ENCODE measurements at places on chromosomes 16 and 17.

GRCh38 chr16:27841061-27841801, 222.3 kb downstream of the GSG1L start:
- DNase-seq = no peak

DNA sequence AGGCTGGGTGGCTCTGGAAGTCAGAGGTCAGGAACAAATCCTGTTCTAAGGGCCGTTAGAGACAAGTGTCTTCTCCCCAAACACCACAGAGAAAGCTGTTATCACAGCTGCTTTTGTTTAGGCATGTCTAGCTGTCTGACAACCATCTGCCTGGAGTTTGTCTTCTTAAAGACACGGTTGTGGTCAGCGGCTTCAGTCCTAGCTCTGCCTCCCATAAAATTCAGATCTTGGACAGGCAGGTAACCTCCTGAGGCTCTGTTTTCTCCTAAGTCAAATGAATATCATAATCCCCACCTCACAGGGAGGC, 2.3 kb upstream of the ITGA3 start:
- DNase-seq = no peak

GRCh38 chr17:41444186-41444585, 3.4 kb upstream of the KRT38 start:
- no peak for DNase-seq

DNA sequence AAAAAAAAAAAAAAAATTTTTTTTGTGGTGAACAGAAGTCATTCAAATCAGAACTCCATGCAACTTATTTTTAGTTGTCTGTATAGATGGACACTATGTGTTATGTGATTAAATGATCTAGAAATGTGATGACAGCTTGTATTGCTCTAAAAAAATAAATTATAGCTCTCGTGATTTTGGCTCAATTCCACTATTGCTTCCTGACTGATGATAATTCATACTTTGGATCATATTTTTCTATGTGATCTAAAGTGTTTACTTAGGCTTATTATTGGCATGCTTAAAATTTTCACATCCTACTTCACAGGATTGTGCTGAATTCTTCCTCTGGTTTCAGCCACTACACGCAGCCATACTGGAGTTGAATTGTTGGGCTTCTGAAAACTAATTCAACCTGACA, 76.8 kb downstream of the RPGRIP1L start:
- no peak for DNase-seq

- DNase-seq = no peak
Measured at GRCh38 chr17:78107457-78107856, 21.1 kb downstream of the TMC6 start.

DNA sequence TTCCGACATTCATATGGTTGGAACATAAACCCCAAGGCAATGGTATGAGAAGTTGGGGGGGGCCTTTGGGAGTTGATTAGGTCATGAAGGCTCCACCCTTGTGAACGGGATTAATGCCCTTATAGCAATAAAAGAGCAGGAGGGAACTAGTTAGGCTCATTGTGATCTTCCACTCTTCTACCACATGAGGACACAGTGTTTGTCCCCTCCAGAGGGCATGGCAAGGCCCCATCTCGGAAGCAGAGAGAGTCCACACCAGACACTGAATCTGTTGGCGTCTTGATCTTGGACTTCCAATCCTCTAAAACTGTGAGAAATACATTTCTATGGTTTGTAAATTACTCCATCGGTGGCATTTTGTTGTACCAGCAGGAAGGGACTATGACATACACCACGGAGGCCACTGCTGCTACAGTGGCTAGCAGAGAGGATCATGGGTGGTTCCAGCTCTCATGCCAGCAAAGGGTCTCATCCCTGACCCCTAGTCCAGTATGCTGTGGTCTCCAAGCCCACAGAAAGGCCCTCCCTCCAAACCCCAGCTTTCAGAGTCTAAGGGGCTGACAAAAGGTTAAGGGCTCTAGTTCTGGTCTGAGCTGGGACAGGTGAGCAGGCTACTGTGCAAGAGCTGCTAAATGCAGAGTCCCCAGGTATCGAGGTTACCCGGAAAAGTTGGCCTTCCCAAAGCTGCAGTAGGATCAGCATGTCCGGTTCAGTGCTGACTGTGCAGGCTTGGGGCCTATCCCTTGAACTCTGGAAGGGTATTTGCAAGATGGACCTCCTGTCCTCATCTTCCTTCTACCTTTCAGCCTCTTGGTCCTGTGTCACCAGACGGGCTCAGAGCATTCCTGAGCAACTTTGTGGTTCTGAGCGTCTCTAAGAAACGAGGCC, 12.2 kb downstream of the CCR7 start:
- DNase-seq = no peak

DNA sequence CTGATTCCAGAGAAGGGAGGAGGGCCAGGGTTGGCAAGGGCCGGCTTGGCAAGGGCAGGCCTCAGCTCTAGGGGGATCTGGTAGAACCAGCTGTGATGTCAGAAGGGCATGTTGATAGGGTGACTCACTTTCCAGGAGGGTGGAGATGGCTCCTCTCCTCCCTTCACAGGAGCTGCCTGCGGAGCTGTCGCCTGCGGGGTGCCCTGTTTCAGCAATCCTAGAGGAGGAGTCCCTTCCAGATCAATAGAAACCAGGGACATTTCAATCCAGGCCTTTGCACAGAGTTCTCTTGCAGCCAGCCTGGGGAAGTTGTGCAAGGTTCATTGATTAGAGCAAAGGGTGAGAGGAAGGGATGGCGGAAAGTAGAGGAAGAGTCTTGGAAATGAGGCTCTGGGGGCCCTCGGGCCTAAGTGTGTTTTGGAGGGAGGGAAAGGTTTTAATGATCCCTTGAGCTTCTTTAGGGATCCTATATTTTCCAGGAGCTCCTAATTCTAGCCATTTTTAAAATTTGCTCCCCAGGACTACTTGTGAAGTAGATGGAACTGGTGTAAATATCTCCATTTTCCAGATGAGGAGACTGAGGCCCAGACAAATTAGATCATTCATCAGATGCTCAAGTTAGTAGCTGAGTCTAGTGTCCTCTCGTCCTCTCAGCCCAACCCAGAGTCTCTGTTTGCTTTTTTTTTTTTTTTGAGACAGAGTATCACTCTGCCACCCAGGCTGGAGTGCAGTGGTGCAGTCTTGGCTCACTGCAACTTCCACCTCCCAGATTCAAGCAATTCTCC, 24.8 kb upstream of the CSNK2A2 start:
- DNase-seq = no peak

- DNase-seq = no peak
Measured at GRCh38 chr16:79097771-79098170, 502.8 kb downstream of the MAF start.

DNA sequence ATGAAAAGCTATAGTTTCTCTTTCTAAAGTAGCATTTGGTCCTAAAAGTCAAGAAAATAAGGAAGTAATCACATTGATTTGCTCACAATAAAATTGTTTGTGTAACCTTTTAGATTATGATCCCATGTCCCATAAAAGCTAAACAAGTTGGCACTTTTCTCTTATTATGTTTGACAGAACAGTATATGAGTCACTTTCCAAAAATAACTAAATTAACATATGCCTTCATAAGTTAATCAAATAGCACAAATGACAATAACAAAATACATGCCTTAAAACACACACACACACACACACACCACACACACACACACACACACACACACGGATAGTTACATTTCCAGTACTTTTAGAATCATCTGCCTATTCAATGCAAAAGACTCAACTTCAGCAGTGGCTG, 2.8 kb downstream of the MED13 start:
- DNase-seq = no peak

- DNase-seq = no peak
Measured at GRCh38 chr17:1473841-1474240, 17.8 kb upstream of the CRK start.

GRCh38 chr17:65560628-65561451, 608 bp downstream of the AXIN2 start:
- DNase-seq = peak; percentile 61

- no peak for DNase-seq
Measured at GRCh38 chr16:19499006-19499405, 22.9 kb downstream of the GDE1 start.

DNA sequence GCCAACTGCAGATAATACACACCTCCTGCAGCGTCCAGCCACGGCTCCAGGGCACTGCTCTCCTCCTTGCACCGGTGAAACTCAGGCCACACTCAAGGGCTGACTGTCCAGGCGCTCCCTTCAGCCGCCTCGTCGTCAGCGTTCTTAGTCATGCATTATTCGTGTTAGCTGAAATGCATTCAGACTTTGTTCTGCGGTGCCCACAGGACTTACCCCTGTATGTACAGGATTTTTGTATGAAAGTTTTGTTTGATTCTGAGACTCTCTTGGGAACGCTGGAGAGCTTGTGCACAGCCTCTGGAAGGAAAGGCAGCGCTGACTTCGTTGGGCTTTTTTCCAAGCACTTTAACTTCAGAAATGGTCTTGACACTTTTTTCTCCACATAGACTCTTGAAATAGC, 22.1 kb downstream of the CIBAR2 start:
- DNase-seq = no peak

DNA sequence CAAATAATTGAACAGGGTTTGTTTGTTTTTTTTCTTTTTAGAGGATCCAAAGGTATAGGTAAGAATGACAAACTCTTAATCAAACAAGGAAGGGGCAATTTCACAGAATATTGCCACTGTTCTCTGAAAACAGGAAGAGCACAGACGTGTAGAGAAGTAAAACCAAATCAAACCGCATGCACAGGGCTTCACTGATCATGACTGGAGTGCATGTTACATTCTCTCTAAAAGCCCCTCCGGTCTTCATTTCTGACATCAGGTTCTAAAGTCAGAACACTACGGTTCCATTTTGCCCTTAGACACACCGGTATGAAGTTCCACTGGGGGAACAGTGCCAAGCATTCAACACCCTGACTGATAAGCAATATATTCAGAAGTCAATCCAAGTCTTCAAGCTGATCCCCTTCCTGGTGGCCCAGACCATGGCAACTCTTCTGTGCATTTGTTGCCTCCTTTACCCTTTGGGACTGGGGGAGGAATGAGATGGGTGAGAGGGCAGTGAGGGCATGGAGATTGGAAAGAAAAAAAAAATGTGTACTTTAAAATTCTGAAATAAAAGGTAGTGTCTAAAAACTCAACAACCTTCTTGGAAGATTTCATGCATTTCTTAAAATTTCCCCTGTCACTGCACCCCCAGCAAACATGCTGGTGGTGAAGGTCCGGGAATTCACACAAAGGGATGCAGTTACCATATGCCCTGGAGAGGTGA, 1.4 kb downstream of the MMD start:
- DNase-seq = no peak

DNA sequence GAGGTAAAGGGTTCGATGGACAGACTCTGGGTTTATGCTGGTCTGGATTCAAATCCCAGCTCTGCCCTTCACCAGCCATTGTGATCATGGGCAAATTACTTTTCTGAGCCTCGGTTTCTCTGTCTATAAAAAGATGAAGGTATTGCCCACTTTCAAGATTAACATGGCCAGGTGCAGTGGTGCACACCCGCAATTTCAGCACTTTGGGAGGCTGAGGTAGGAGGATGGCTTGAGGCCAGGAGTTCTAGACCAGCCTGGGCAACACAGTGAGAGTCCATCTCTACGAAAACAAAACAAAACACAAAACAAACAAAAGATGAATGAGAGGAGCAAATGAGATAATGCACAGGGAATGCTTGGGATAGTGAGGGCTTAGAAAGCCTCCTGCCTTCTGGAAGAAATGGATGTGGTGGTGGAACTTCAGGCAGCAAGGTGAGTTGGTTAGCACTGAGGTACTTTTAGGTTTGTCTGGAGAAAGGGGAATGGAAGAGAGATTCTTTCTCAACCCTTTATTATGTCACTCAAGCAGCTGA, 8.5 kb downstream of the ADGRG3 start:
- DNase-seq = no peak

GRCh38 chr16:55257966-55258613, 65.9 kb upstream of the IRX6 start:
- peak; percentile 25 for DNase-seq

GRCh38 chr17:50035421-50035879, 20.5 kb upstream of the ITGA3 start:
- no peak for DNase-seq

- no peak for DNase-seq
Measured at GRCh38 chr17:6996256-6997011, 585 bp downstream of the ALOX12 start.

DNA sequence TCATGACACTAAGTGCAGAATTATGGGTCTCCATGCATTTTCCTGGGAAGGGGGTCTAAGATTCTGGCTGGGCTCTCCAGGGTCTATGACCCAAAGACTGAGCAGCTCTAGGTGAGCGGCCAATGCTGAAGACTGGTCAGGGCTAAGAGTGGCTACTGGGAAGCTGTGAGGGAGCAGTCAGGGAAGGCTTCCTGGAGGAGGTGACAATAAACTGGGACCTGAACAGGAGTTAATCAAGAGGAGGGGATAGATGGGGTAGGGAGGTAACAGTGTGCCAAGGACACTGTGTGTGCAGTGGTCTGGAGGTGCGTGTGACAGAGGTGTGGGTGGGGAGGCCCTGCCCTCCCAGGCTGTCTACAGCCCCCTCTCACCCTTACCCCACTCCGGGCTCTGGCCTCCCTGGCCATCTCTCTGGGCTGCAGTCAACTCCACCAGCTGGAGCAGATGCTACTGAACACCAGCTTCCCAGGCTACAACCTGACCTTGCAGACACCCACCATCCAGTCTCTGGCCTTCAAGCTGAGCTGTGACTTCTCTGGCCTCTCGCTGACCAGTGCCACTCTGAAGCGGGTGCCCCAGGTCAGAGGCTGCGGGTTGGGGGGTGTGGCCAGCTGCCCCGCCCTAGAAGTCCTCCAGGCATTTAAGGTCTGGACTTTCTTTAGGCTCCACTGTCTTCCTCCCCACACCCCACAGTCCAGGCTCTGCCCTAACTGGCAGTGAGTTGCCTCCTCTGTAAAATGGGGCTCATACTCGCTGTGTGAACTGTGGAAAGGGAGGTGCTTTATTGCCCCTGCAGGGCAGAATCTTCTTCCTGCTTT, 20.4 kb downstream of the ADGRG5 start:
- DNase-seq = no peak

DNA sequence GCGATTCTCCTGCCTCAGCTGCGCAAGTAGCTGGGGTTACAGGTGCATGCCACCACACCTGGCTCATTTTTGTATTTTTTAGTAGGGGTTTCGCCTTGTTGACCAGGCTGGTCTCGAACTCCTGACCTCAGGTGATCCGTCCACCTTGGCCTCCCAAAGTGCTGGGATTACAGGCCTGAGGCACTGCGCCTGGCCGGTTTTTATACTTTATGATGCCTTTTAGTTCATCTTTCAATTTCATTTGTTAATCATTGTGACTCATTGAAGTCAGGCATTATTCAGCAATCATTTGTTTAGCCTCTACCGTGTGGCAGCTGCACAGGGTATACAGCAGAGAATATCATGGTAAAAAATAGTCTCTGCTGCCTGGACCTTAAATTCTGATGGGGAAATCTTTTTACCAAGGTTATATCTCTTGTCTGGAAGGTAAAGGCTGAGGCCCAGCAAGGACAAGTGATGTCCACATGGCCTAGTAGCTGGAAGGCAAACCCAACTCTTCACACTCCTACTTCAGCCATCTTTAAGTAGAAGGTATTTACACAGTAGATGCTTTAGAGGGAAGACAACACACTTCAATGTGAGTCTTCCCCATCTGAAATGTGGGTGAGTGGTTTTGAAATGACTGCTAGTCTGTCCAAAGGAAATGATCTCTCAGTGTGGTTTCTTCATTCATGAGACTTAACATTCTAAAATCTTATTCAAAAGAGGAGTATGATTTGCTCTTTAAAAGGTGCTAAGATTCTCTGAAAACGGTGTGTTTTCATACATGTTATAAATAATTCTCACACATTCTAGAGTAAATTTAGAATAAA, 2.4 kb downstream of the PRPSAP2 start:
- no peak for DNase-seq

All from stimulated activated CD4-positive, alpha-beta T cell treated with anti-CD3 and anti-CD28 coated beads, TNF-alpha, amount 100 ng/mL, for 1 hour (primary cell).